Stimulated activated CD8-positive, alpha-beta memory T cell treated with anti-CD3 and anti-CD28 coated beads, Interleukin-4, amount 100 ng/mL, for 48 hours (primary cell): ENCODE measurements at places on chromosomes 13 and 19.

GRCh38 chr13:108437496-108437895 lies 168.0 kb downstream of the TNFSF13B start:
- no peak for DNase-seq

GRCh38 chr13:68690567-68690966 lies 1417.1 kb upstream of the ATXN8OS start:
- DNase-seq: no peak

DNA sequence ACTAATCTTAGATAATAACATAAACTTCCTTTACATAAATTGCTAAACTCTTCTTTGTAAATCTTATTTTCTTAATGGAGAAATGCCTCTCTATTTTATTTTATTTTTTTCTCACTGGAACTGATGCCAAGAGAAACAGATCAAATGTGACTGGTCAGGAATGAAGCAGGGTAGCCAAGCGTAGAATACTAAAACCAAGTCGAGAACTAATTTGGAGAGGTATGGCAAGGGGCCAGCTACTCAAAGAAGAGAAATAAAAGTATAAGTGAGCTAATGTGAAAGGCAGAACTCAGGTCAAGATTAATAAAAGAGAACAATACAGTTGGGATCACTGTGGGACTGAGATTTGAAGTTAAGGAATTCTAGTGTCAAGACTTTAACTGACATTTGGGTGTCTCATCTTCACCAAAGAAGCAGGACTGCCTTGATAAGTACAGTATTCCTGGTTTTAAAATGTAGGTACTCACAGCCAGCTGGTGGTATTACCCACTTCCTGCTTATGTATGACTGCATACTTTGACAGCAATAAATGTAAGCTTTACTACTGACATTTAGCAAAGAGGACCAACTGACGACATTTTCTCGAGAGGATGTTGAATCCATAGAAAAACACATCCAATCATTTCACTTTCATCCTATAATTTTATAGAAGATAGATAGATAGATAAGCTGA lies 1192.2 kb downstream of the EFNB2 start:
- no peak for DNase-seq

- no peak for DNase-seq
These were observed 2.0 kb downstream of the RNF113B start for GRCh38 chr13:98175043-98175442.

GRCh38 chr13:31369213-31369612 lies 169.4 kb downstream of the B3GLCT start:
- no peak for DNase-seq

DNA sequence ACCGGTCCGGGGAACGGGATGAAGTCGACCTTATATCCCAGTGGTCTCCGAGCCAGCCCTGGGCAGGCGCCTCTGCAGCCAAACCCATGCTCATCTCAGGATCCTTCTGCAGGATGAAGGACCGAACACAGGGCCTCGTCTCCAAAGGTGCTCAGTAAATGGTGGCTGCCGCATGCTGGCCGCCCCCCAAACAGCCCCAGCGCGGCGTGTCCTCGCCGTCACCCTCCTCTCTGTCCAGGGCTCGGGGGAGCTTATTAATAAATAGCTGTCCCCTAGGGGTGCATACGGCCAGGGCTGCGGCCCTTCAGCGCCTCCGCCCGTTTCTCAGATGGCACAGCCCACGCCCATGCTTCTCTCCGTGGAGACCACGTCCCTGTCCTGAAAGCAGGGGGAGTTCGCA lies 32.6 kb upstream of the SPACA7 start:
- no peak for DNase-seq

DNA sequence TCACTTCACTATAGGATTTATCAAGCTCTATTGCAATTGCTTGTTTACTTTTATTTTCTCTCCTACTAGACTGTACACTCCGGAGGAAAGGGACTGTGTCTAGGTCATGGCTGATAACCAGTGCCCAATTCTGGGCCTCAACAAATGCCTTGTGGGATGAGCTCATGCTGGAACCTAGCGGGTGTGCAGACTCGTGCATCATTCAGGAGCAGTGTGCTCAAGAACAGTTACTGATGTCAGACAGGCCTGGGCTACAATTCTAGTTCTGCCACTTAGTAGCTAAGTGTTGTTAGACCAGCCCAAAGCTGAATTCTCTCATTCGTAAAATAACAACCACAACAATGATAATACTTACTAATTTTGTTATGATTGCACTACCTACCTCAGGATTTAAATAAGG lies 95.4 kb downstream of the CYSLTR2 start:
- no peak for DNase-seq

DNA sequence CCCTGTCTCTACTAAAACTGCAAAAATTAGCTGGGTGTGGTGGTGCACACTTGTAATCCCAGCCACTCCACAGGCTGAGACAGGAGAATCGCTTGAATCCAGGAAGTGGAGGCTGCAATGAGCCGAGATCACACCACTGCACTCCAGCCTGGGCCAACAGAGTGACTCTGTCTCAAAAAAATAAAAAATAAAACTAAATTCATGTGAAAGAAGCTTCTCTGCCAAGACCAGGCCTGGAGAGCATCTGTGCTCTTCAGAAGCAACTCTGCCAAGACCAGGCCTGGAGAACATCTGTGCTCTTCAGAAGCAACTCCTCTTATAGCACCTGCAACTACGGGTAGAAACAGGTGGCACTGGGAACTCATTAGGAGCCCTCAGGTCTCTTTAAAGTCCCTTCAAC lies 37.7 kb downstream of the CRYL1 start:
- no peak for DNase-seq

DNA sequence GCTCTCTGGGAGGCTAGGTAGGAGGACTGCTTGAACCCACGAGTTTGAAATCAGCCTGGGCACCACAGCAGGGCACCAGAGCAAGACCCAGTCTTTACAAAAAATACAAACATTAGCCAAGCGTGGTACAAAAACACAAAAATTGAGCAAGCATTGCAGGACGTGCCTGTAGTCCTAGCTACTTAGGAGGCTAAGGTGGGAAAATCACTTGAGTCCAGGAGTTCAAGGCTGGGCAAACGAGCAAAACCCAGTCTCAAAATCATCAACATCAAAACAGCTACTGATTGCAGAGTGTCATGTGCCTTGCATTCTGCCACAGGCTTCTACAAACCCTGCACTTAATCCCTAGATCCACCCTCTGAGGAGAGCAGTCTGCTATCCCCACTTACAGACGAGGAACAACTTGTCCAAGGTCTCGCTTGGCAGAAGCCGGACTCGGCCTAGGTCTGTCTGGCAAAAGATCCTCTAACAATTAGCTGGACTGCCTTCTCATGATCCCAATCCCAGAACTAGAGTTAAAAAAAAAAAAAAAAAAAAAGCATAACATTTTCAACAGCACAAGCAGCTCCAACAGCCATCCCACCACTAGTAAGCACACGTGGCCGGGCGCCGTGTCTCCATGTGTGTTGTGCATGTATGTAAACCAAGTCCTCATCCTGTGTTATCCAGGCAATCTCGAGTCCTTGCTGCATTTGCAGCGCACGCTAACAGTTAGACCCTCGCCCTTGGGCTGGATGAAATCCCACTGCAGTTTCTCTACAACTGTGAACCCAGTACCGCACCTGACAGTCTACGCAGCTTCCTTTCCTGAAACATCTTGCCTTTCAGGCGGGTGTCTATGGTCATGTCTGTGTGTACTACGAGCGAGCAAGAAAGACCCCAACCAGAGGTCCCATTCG lies 2.0 kb downstream of the PPP6R1 start:
- peak; percentile 45 for DNase-seq
